ENCODE measurements at places on chromosomes 4 and X.

DNA sequence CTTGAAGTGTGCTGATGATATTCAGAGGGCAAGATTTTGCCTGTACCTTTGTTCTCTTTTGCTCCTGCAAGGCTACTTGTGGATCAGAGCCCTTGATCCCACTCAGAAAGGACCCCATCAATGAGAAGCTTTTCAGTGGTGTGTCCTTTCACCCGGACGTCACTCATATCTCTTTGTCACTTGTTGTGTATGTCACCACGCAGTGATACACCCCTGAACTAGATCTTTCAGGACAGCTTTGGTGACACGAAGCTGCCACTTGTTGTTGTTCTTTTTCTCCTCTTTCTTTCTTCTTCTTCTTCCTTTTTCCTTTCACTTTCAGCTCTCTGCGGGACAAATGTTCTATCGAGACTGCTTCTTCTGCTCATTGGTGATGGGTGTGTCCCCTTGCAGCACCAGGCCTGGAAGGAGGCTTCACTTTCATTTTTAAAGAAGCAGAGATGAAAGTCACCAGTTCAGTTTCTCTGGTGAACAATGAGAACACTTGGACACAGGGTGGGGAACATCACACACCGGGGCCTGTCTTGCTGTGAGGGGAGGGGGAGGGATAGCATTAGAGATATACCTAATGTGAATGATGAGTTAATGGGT lies 83.6 kb downstream of the NBDY start:
- DNase-seq, result no peak

DNA sequence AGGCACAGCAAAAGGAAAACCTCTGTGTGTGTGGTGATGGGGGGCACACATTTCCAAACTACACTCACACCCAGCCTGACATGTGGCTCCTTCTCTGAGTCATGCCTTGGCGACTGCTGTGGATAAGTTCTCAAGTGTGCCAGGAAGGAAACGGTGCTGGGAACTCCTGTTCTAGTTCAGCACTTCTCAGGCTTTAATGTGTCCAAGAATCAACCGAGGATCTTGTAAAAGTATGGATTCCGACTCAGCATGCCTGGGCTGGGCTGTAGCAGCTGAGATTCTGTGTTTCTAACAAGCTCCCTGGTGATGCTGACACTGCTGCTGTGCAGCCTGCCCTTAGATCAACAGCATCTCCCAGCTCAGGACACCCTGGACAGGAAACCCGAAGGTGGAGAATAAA lies 20.2 kb downstream of the CLNK start:
- DNase-seq, result no peak

DNA sequence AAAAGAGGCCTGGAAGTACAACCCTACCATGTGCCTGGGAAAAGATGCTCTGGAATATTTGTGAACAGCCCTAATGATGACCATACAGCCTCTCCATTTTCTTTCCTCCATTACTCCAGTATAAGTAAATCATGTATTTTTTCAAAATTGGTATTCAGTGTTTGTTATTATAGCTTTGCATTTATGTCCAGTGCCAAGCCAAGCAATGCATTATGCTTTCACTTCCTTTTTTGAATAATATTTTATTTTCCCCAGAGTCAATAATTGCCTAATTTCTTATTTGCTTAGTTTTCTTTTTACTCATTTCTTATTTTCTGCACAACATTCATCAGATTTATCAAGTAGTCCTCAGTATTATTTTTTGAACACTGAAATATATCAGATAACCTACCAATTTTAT lies 49.3 kb upstream of the EOLA2 start:
- no peak for DNase-seq

DNA sequence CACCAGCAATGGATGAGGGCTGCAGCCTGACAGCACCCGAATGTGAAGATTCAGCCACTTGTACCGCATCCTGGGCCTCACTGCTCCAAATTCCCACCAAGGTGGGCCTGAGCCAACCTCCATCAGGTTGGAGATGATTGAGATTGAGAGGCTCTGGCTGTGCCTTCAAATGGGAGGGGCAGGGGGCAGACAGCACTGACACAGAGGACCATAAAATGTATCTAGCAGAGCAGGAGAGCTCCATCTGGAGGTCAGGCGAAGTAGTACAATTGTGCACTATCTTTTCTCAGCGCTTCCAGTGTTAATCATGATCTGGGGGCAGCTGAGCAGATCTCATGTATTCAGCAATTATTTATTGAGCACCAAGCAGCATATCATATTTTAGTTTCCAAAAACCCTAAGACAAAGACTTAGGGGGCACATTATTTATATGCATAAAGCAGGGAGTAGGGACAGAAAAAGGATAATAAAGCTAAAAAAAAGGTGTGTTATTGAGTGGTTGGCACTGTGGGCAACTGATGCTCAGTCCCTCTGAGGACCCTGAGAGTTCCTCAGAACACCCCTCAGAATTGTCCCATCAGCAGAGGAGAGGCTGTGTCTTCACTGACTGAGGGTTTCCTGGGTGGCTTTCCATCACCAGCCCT lies 31.6 kb upstream of the C1QTNF7 start:
- DNase-seq, result peak; percentile 27

DNA sequence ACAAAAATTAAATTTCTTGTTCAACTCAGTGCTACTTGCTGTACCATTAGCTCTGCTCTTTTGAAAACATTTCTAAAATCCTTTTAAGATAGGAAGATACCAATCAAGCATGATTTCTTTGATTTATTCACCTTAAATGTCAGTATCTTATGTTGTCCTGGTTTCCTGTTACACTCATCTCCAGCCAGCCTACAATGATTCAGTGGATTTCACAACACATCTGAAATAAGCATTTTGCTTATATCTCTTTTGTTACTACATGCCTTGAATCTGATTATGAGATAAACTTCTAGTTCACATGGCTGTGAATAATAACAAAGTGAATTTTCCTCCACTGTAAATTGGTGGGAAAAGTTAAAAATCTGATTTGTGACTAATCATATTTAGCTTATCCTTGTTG lies 112.5 kb upstream of the BMP3 start:
- DNase-seq, result no peak

DNA sequence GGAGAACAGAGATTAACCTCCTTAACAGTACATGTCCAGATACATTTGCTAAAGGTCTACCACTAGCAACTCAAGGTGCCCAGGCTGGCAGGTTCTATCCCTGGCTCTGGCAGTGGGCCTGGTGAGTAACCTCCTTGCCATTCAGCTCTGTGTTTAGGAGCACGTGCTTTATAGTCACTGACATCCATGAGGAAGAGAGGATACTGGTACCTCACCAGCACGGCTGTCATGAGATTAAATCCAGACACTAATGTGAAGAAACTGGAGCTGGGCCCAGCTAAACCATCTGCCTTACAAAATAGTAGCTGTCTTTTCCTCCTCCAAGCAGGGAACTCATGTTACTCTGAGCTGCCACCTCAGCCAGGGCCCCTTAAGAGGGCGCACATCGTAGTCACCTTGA lies 45.3 kb downstream of the GPRASP3 start:
- DNase-seq, result no peak

DNA sequence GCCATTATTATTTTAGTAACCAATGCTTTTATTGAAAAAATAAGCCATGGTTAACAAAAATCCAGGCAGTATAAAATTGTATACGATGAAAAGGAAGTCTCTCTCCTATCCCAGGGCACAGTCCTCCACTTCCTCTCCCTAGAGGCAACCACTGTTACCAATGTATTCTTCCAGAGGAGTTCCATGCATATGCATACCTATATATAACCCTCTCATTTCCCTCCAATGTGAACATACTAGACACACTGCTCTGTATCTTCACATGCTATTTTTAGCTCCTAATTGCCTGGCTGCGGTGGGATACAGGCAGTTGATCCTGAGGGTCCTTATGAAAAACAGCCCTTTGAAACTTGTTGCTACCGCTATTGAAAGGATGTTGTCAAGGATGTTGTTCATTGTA lies 33.8 kb downstream of the PRPS1 start:
- DNase-seq, result no peak

DNA sequence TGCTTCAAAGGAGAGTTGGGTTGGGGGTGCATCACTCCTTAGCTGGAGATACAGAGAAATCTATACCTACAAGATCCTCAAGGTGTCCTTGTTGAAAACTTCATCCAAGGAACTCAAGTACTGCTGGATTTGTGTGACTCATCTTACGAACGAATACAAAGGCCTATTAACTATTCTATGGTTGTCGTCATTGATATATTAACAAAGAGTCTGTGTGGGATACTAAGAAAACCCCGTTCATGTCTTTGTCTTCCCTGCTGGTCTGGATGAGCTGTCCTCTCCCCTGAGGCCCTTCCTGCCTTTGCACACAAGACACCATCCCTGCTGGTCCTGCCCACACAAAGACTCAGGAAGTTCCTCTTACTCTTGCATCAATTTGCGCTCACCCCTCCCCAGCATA lies 54.9 kb upstream of the IRF2 start:
- no peak for DNase-seq

DNA sequence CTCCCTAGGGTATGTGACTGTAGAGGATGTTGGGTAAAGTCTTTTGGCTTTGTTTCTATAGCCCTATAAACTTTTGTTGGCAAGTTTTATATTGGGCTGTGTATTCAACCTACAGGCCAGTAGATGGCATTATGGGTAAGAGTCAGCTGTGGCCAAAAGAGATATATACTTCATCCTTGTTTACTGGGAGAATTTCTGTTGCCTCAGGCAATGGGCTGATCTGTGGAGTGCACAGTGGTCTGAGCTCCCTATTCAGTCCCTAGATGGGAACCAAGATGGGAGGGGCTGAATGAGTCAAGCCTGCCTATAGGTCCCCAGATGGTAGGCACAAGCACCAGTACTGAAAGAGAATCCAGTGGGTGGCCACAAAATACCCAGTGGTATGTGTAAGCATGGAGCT lies 580.6 kb downstream of the EPHA5 start:
- DNase-seq, result no peak

DNA sequence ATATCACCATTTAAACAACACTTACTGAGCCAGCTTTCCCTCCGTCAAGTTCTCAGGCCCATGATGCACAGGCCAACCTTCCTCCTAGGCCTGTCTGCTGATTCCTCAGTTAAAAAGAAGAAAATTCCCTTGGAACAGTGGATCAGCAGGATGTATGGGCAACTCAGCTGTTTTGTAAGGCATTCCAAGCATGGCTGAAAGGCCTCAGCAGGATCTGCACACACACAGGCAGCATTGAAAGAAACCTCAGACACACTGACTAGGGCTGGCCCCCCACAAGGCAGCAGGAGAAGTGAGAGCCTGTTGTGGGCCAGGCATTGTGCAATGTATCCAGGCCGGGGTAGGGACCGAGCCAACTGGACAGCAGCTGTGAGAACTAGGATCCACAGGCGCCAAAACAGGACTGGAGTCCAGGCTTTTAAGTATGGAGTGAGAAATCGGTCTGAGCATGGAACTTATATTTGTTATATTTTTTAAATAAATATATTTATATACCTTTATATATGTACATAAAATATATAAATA lies 171.4 kb downstream of the NWD2 start:
- DNase-seq, result no peak

- DNase-seq, result no peak
Measured at GRCh38 chrX:66023385-66024091, 16.3 kb downstream of the VSIG4 start.

- no peak for DNase-seq
Measured at GRCh38 chr4:126544276-126544675, 1088.5 kb upstream of the INTU start.

Measured in stimulated activated CD8-positive, alpha-beta memory T cell treated with anti-CD3 and anti-CD28 coated beads, Interleukin-7, amount 100 ng/mL, for 1 hour (primary cell).